ENCODE measurements at places on chromosomes 5 and 9.
A peak's percentile ranks its signal among the peaks of the same experiment; 100 is the strongest.

DNA sequence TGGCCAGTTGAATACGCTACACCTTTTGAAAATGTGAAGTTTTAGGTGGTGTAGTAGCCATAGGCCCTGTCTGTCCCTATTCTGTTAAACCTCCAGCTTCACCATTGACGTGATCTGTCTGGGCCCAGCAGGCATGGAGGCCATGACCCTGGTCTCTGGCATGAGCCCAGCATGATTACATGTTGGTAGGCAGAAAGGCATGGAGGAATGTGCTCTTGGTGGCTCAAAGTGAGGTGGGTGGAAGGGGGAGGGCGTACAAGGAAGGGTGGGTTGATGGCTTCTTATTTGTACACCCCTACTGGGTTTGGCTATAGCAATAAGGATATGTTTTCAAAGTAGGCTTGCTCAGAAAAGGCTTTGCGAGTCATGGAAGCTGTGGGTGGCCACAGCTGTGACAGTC, 23.7 kb downstream of the RALGPS1 start:
- DNase-seq: no peak

DNA sequence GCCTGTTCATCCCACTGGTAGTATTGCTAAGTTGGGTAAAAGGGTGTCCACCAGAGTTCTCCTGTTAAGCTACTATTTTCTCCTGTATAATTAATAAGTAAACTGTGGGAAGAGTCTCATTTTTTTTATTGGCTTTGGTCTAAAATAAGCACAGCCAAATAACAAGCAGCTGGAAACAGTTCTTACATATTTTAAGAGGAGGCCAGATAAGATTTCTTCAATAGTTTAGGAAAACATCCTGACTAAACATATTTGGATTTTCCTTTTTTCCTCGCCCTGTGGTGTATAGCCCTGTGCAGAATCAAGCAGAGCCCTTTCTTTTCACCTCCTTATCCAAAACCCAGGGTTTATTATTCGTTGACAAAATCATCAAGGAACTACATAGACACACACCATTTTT, 122.2 kb upstream of the ZNF608 start:
- no peak for DNase-seq

DNA sequence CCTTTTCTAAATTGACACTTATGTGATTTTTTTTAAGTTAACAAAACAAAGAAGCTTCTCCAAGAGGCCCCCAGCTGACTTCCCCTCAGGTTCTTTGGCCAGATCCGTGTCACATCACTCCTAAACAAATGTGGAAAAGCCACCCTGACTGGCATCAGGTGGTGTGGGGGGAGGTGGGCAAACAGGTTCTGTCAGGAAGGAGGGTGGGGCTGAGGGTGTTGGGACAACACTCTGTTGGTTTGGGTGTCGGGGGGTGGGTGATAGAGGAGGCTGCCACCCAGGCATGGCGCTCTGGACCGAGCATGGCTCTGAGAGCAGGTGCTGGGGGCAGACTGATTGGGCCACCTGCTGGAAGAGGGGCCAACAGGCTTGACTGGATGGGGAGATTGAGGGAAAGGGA, 210.9 kb downstream of the HSPA4 start:
- no peak for DNase-seq

DNA sequence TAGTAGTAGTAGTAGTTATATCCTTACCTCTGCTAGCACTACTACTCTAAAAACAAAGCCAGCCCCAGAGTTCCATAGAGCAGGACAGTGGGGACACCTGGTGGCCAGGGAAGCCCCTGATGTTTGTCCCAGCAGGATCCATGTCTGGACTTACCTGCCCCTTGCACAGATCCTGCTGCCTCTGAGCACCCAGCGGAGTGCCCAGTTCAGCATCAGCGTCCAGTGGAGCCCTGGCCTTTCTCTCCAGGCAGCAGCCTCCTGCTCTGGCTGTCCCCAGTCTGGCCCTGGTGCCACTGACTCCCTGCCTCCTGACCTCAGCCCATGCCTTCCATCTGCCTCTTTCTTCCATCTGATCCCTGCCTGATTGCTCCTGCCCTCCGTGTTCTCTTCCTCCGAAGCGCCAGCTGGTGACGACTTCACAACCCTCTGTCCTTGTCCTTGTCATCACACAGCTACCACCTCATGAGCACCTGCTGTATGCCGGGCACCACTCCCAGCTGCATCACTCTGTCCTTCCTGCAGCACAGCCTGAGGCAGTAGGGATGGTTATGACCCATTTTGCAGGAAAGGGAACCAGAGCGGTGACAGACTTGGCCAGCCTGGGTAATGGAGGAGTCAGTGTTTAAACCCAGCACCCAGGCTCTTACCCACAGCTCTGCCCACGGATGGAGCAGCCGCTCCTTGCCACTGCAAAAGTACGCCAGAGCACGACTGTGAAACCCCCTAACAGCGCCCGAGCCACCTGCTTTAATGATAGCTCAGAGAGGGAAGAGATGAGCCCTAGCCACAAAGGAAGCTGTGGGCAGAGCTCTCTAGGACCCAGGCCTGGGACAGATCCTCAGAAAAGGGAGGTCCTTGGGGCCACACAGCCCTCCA, 11.5 kb downstream of the SARDH start:
- peak; percentile 13 for DNase-seq

- no peak for DNase-seq
Observed at GRCh38 chr9:117341151-117341550, 73.7 kb downstream of the ASTN2 start.

DNA sequence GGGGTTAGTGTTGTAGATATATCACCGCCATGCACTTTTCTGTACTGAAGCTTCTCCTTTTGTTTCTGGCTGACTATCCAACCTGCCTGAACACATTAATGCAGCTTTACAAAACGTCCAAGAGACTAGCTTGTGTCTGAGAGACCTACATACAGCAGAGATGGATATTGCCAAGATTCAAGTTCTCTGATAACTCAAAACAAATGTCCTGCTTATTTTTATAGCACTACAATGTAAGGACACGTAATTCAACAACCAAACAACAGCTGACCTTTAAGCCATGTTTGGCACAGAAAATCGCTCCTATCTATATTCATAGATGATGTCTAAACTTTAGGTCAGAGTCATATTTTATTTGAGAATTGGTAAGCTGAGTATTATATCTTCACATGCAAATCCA, 76.2 kb upstream of the NTRK2 start:
- no peak for DNase-seq

GRCh38 chr9:38405785-38406184, 13.3 kb downstream of the ALDH1B1 start:
- no peak for DNase-seq

- no peak for DNase-seq
Observed at GRCh38 chr5:14269395-14269794, 126.3 kb downstream of the TRIO start.

GRCh38 chr5:121984250-121984649, 22.5 kb downstream of the SRFBP1 start:
- no peak for DNase-seq

DNA sequence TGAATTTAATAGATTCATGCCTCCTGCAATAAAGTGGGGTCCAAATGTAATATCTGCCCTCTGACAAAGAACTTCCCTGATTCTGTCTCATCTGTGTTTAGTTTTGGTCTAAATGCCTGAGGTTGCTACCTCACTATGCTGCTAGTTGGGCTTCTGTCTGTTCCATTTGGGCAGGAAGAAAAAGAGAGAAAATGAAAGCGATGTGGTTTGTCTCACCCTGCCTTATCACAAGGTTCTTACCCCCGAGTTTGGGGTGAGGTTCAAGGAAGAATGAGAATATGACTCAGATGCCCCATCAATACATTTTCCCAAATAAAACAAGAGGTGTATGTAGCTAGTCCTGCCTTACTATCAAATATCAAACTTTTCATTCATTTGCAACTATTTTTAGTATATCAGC, 132.1 kb upstream of the MTAP start:
- no peak for DNase-seq

GRCh38 chr9:6460189-6460768, 47.3 kb downstream of the UHRF2 start:
- no peak for DNase-seq

GRCh38 chr5:83277953-83278352, 193.6 kb upstream of the VCAN start:
- no peak for DNase-seq

- DNase-seq: no peak
Observed at GRCh38 chr5:56088967-56089829, 94.4 kb upstream of the IL6ST start.

DNA sequence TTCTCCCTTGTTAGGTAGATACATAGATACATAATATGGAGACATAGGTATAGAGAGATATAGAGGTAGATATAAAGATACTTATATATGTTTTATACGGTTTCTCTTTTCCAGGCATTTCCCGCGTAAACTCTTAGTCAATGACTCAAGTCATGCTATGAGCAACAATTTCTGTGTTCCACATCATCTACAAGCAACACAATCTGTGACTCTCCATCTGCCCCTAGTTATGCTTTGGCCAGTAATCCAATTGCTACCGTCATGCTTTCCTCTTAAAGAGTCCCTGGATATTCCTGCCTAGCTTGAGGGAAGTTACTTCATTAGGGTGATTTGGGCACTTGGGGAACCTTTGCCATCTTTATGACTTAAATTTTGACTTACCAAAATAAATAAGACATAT, 129.0 kb upstream of the ADAMTS16 start:
- DNase-seq: no peak

- DNase-seq: no peak
Observed at GRCh38 chr5:100899675-100900074, 3.4 kb downstream of the ST8SIA4 start.

DNA sequence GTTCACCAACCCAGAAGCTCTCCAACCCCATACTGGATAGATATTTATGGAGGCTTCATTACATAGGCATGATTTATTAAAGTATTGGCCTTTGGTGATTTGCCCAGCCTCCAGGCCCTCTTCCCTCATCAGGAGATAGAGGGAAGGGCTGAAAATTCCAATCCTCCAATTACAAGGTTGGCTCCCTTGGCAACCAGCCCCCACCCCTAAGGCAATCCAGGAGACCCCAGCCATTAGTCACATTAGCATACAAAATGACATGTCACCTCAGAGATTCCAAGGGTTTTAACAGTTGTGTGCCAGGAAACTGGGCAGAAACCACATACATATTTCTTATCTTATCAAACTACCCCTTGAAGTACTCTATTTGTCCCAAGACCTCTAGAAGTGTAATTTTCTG, 210.0 kb downstream of the HINT1 start:
- no peak for DNase-seq

- DNase-seq: no peak
Observed at GRCh38 chr5:42108468-42108867, 183.4 kb downstream of the FBXO4 start.

- DNase-seq: no peak
Observed at GRCh38 chr9:95831810-95832209, 43.7 kb upstream of the ERCC6L2 start.

DNA sequence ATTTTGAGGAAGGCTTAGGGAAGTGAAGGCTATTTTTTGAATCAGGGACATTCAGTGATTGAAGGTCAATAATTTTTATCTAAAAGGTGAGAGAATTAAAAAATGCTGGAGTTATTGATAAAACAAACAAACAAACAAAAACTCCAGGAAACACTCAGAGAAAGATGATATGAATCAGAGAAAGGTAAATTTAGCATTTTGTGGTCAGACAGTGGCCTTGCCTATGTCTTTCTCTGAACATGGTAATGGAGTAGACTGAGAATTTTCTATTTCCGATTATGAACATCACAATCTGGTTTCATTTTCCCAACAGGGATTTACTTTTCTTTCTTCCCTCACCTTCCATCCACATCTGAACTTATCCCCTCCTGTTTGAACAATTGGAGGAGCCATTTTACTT, 353.6 kb upstream of the RIOK2 start:
- no peak for DNase-seq

DNA sequence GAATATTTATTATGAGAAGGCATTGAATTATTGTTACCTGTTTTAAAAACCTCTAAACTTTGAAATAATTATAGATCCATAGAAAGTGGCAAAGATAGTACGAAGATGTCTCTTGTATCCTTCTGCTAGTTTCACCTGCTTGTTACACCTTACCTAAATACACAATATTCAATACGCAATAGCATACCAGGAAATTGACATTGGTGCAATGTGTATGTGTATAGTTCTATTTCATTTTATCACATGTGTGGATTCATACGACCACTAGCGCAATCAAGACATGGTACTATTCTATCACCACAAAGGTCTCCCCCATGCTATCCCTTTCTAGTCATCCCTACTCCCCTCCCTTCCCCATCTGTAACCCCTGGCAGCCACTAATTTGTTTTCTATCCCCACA, 8.5 kb upstream of the OR2S2 start:
- no peak for DNase-seq

GRCh38 chr5:139131465-139131864, 66.7 kb downstream of the SIL1 start:
- DNase-seq: no peak

- DNase-seq: no peak
Observed at GRCh38 chr5:71865665-71866320, 146.7 kb downstream of the CARTPT start.

GRCh38 chr5:116009806-116010205, 22.5 kb upstream of the ARL14EPL start:
- DNase-seq: no peak

GRCh38 chr5:102801371-102801770, 46.3 kb downstream of the PAM start:
- no peak for DNase-seq

DNA sequence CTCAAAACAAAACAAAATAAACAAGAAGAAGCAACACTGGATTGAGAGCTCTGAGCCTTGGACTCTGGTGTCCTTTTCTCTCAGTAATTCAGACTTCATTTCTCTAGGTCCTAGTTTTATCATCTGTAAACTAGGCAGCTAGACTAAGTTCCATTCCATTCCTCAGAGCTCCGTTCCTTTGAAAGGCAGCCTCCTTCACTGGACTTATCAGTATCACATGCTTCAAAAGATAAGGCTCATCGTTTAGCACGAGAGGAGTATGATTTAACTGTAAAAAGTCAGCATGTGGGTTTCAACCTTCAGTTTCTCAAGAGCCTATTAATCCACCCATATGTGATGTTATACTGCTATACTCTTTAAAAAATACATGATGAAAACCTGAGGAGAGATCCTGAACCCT, 1.6 kb downstream of the ATP10B start:
- no peak for DNase-seq

DNA sequence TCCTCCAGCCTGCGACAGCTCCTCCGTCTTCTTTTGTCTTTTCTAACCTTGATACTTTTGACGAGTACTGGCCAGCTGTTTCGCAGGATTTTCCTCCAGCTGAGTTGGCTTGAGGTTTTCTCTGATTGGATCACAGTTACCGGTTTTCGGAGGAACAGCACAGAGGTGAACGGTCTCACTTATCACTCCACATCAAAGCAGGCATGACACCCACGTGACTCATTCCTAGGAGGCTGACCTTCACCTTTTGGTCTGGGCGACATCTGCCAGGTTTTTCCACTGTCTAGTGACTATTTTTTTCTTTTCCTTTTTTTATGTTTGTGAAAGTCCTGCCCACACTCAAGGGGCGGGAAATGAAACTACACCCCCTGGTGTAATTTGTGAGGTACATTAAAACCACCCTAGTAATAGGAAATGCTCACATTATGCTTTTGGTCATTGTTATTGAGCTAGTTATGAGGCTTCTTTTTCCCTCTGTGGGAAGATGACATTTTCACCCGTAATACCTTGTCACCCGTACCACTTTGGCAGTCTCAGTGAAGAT, 319.2 kb downstream of the GADD45G start:
- DNase-seq: no peak

- no peak for DNase-seq
Observed at GRCh38 chr9:116656501-116656971, 30.6 kb upstream of the TRIM32 start.

Data from activated B cell treated with CpG ODN at 0.5 μM for 24 hours (primary cell).